ENCODE measurements at places on chromosomes 6 and 20. TPM values are rescaled to one million over a fixed set of nuclear protein-coding genes. Genes with fewer than 3 reads are reported as not detected.

The HCRTR2 gene
- total RNA-seq = not detected

The COL12A1 gene
- 0.05 TPM for total RNA-seq

DNA sequence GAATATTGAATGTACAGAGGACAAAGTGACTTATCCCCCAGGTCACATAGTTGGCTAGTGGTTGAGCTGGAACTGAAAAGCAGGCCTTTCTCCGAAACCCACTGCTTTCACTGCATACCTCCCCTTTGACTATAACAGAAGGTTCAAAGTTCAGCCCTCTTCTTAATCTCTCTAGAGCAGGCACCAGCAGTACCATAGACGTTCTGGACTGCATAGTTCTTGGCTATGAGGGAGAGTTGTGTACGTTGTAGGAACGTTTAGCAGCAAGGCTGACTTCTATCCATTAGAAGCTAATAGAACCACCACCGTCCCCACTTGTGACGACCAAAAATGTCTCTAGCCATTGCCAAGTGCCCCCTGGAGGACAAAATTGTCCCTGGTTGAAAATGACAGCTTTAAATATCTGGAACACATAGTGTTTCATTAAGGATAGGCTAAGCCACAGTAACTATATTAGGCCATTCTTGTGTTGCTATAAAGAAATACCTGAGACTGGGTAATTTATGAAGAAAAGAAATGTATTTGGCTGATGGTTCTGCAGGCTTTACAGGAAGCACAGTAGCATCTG is 123.8 kb upstream of the MTHFD1L start:
- no peak for DNase-seq
- no peak overlapping the region for H3K27ac ChIP-seq
- H3K36me3 ChIP-seq = no peaks in the 10 kb centered on the region
- H3K27me3 ChIP-seq = peaks cover 14% of the 10 kb centered on the region
- no peak overlapping the region for H3K4me3 ChIP-seq
- H3K4me1 ChIP-seq = no peaks in the 10 kb centered on the region

GRCh38 chr6:20572940-20573339 is 38.7 kb downstream of the CDKAL1 start:
- H3K27ac ChIP-seq = no peak overlapping the region
- H3K36me3 ChIP-seq = peaks cover 22% of the 10 kb centered on the region
- H3K4me1 ChIP-seq = peaks cover 22% of the 10 kb centered on the region
- H3K4me3 ChIP-seq = no peak overlapping the region
- H3K27me3 ChIP-seq = no peaks in the 10 kb centered on the region

GRCh38 chr20:44089987-44090674 is 96.9 kb downstream of the JPH2 start:
- peaks cover 5% of the 10 kb centered on the region for H3K4me1 ChIP-seq
- no peak overlapping the region for H3K27ac ChIP-seq
- no peaks in the 10 kb centered on the region for H3K36me3 ChIP-seq
- peak; percentile 64 for DNase-seq
- peaks cover 8% of the 10 kb centered on the region for H3K27me3 ChIP-seq
- no peak overlapping the region for H3K4me3 ChIP-seq

DNA sequence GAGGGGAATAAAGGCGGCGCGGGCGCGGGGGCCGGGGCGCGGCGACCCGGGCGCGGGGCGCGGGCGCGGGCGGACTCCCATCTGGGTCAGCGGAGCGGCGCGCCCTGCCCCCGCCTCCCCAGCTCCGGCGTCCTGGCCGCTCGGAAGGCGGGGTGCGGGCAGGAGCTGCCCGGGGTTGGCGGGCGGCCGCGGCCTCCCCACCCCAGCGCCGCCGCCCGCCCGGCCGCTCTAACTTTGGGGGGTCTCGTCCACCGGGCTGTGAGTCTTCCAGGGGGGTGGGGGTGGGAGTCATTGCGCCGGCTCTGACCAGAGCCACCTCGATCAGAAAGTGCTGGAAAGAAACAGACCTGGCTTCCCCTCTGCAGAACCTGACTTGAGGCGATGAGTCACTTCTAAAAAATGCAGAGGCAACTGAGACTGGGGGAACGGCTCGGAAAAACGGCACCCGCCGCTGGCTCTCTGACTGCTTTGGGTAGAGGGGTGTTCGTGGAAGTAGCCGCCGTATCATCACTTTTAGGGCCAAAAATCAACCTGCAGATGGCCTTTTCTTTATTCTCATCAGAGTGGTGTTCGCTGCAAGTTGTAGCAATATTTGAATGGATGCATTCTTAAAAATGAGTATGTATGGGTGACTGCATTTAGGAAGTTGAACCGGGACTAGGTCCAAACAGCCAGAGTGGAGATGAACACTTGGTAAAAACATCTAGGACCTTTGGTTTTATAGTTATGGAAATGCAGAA is 667 bp downstream of the CAP2 start:
- H3K36me3 ChIP-seq = no peaks in the 10 kb centered on the region
- peak overlapping the region; percentile 60 for H3K4me3 ChIP-seq
- peaks cover 43% of the 10 kb centered on the region for H3K27me3 ChIP-seq
- H3K27ac ChIP-seq = no peak overlapping the region
- H3K4me1 ChIP-seq = peaks cover 3% of the 10 kb centered on the region

The RWDD2A gene
- total RNA-seq = 1.4 TPM

The IFT52 gene
- 18.6 TPM for total RNA-seq

GRCh38 chr6:17845598-17845997 is 138.9 kb upstream of the NUP153 start:
- H3K27me3 ChIP-seq = peaks cover 17% of the 10 kb centered on the region
- no peak overlapping the region for H3K4me3 ChIP-seq
- no peaks in the 10 kb centered on the region for H3K4me1 ChIP-seq
- DNase-seq = no peak
- no peaks in the 10 kb centered on the region for H3K36me3 ChIP-seq

DNA sequence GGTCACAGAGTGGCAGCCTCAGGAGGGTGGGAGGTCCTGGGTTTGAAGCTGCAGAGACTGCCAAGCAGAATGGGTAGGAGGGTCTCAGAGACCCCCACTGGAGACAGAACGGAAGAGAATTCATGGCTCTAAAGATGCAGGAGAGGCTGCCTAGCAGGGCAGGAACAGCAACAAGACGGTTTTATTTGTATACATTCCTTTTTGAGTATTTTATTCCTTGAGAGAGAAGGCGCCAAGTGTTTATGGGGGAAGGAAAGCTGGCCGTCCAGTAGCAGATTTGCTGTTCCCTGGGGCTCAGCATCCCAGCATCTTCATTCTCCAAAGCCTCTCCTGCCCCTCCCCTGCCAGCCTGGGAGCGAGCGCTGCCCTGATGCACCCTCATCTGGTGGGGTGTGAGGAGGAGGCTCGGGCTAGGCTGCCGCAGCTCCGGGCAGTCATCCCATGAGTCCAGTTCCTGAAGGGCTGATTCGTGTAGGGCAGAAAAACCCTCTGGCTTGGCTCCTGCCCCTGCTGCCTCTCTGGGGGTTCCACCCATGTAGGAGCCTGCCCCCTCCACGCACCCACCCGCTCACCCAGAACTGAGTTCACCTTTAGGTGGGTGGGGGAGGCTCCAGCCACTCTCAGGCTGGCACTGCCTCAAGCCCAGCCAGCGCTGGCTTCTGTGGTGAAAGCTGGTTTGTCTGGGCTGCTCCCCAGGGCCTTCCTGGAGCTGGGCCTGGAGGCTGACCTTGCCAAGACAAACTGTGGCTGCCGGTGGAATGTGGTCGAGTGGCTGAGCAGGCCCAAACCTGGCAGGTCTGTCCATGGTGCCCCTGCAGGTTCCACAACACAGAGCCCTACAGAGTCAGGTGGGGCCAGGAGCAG is 32.4 kb downstream of the CPXM1 start:
- H3K36me3 ChIP-seq = no peaks in the 10 kb centered on the region
- no peak overlapping the region for H3K4me3 ChIP-seq
- H3K27ac ChIP-seq = no peak overlapping the region
- peaks cover 4% of the 10 kb centered on the region for H3K4me1 ChIP-seq

- no peaks in the 10 kb centered on the region for H3K36me3 ChIP-seq
- peaks cover 30% of the 10 kb centered on the region for H3K4me1 ChIP-seq
- H3K4me3 ChIP-seq = no peak overlapping the region
- H3K27ac ChIP-seq = no peak overlapping the region
Measured at GRCh38 chr6:107666084-107666980, 157.8 kb downstream of the SCML4 start.

DNA sequence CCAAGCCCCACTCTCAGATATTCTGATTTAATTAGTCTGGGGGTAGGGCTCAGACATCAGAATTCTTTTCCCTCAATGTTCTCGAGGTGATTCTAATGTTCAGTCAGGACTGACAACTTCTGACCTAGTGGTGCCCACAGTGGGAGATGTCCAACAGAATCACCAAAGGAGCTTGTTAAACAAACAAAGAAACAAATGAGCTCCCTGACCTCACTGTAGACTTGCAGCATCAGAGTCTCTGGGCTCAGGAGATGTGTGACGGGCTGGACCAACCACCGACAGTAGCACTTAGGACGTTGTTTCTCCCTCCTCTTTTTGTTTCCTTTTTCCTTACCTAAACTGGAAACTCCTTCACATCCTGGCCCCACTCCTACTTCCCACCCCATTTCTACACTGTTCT is 49.3 kb downstream of the CLIC5 start:
- no peak overlapping the region for H3K27ac ChIP-seq
- peaks cover 3% of the 10 kb centered on the region for H3K4me1 ChIP-seq
- peaks cover 2% of the 10 kb centered on the region for H3K27me3 ChIP-seq
- no peaks in the 10 kb centered on the region for H3K36me3 ChIP-seq

- peaks cover 71% of the 10 kb centered on the region for H3K4me1 ChIP-seq
- DNase-seq = peak; percentile 71
- H3K27me3 ChIP-seq = peaks cover 1% of the 10 kb centered on the region
- peak overlapping the region; percentile 32 for H3K4me3 ChIP-seq
Measured at GRCh38 chr6:137709424-137710236, 157.4 kb upstream of the TNFAIP3 start.

GRCh38 chr6:37480951-37481534 is 18.6 kb downstream of the CCDC167 start:
- H3K4me1 ChIP-seq = no peaks in the 10 kb centered on the region
- peaks cover 47% of the 10 kb centered on the region for H3K36me3 ChIP-seq
- H3K27ac ChIP-seq = no peak overlapping the region
- no peaks in the 10 kb centered on the region for H3K27me3 ChIP-seq
- H3K4me3 ChIP-seq = no peak overlapping the region

The ESR1 gene
- total RNA-seq = 0.38 TPM

- no peaks in the 10 kb centered on the region for H3K36me3 ChIP-seq
- no peaks in the 10 kb centered on the region for H3K27me3 ChIP-seq
- peak overlapping the region; percentile 56 for H3K27ac ChIP-seq
- DNase-seq = peak; percentile 76
Measured at GRCh38 chr6:14910692-14911547, 334.9 kb upstream of the JARID2 start.

DNA sequence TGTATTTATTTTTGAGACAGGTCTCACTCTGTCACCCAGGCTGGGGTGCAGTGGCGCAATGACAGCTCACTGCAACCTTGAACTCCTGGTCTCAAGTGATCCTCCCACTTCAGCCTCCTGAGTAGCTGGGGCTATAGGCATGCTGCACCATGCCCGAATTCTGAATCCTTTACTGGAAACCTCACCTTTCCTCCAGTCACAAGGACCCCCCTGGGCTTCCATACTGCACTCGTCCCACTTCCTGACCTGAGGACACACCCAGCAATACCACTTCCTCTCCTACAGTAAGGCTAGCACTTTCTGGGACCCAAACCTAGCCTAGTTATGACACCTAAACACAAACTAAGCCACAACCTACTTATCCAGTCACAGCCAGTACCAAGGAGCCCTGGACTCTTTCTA is 68.2 kb downstream of the FAM217A start:
- peak; percentile 81 for DNase-seq
- no peaks in the 10 kb centered on the region for H3K27me3 ChIP-seq
- peaks cover 47% of the 10 kb centered on the region for H3K4me1 ChIP-seq
- peak overlapping the region; percentile 72 for H3K4me3 ChIP-seq
- peaks cover 31% of the 10 kb centered on the region for H3K36me3 ChIP-seq
- H3K27ac ChIP-seq = peak overlapping the region; percentile 73

GRCh38 chr20:14550655-14551054 is 213.2 kb upstream of the FLRT3 start:
- no peaks in the 10 kb centered on the region for H3K36me3 ChIP-seq
- H3K4me3 ChIP-seq = no peak overlapping the region
- no peaks in the 10 kb centered on the region for H3K4me1 ChIP-seq
- no peak overlapping the region for H3K27ac ChIP-seq
- no peaks in the 10 kb centered on the region for H3K27me3 ChIP-seq

The COL9A1 gene
- total RNA-seq = not detected

GRCh38 chr6:3560211-3560610 is 103.4 kb upstream of the SLC22A23 start:
- H3K36me3 ChIP-seq = no peaks in the 10 kb centered on the region
- H3K27ac ChIP-seq = no peak overlapping the region
- H3K27me3 ChIP-seq = peaks cover 21% of the 10 kb centered on the region
- H3K4me1 ChIP-seq = no peaks in the 10 kb centered on the region

GRCh38 chr20:40502576-40502975 is 186.5 kb downstream of the MAFB start:
- H3K4me3 ChIP-seq = no peak overlapping the region
- peaks cover 7% of the 10 kb centered on the region for H3K4me1 ChIP-seq
- no peak overlapping the region for H3K27ac ChIP-seq
- no peaks in the 10 kb centered on the region for H3K36me3 ChIP-seq

The SPATA25 gene
- total RNA-seq = 1.8 TPM

DNA sequence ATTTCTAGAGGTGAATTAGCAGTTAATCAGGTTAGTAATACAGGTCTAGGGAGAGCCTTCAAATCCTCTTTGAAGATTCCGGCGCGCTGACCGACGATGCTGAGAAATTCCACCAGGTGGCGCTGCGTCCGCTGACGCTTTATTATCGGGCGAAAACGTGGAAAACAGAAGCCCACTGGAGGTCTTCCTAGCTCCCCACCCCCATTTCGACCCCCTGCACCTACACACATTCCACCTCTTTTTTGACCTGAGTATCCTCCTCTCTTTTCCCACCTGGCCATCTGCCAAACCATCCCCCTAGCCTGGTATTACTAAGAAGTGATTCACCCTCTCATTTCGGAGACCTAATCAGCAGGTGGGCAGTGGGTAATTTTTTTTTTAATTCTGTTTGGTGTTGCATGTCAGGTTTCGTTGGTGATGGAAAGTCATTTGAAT is 65.4 kb upstream of the RIN2 start:
- no peak overlapping the region for H3K27ac ChIP-seq
- no peaks in the 10 kb centered on the region for H3K36me3 ChIP-seq
- no peak overlapping the region for H3K4me3 ChIP-seq
- H3K27me3 ChIP-seq = peaks cover 2% of the 10 kb centered on the region
- peaks cover 2% of the 10 kb centered on the region for H3K4me1 ChIP-seq
- DNase-seq = peak; percentile 83

DNA sequence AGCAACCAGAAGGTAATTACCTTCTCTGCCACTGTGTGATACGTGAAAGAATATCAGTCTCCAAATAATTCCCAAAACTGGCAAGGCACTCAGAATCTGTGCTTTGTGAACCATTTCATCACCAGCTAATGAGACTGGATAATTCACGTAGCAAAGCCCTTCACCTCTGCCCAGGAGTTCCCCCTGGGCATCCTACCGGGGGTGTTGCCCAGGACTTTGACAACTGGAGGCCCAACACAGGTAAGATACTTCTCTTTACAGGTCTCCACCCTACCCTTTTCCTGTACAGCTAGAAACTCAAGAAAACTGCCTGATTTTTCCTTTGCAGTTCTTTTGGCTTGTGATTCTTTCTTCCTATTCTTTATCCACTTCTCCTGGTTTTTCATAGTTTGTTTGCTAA is 2.7 kb upstream of the CD24 start:
- no peak overlapping the region for H3K27ac ChIP-seq
- no peaks in the 10 kb centered on the region for H3K36me3 ChIP-seq
- DNase-seq = no peak
- H3K27me3 ChIP-seq = peaks cover 46% of the 10 kb centered on the region
- H3K4me3 ChIP-seq = no peak overlapping the region
- peaks cover 7% of the 10 kb centered on the region for H3K4me1 ChIP-seq
